Osteoblast (primary cell): ENCODE measurements at places on chromosomes 11 and 22. TPM values are rescaled to one million over a fixed set of nuclear protein-coding genes. Genes with fewer than 3 reads are reported as not detected.

Gene SLC5A4
- not detected in 2 replicates for total RNA-seq

Gene OR8U1
- total RNA-seq: not detected in 2 replicates

Gene CBLIF
- total RNA-seq: not detected in 2 replicates

GRCh38 chr11:111535281-111535680 is 5.2 kb upstream of the LAYN start:
- peaks cover 24% of the 10 kb centered on the region for H3K4me1 ChIP-seq
- no peak for DNase-seq
- H3K4me3 ChIP-seq: no peak overlapping the region
- H3K36me3 ChIP-seq: no peaks in the 10 kb centered on the region
- H3K27ac ChIP-seq: no peak overlapping the region
- H3K27me3 ChIP-seq: no peaks in the 10 kb centered on the region

DNA sequence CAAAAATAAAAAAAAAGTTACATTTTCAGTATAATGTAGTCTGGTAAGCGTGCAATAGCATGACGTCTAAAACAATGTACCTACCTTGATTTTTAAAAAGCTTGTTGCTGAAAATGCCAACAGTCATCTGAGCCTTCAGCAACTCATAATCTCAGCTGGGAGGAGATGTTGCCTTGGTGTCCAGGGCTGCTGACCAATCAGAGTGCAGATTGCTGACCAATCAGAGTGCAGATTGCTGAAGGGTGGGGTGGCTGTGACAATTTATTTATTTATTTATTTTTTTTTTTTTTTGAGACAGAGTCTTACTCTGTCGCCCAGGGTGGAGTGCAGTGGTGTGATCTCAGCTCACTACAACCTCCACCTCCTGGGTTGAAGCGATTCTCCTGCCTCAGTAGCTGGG is 17.8 kb downstream of the ZBED4 start:
- no peak for DNase-seq
- H3K4me3 ChIP-seq: no peak overlapping the region
- no peaks in the 10 kb centered on the region for H3K4me1 ChIP-seq
- peaks cover 10% of the 10 kb centered on the region for H3K36me3 ChIP-seq

GRCh38 chr11:46330154-46330553 is 17.1 kb upstream of the DGKZ start:
- H3K4me1 ChIP-seq: no peaks in the 10 kb centered on the region
- H3K36me3 ChIP-seq: no peaks in the 10 kb centered on the region
- H3K27me3 ChIP-seq: peaks cover 57% of the 10 kb centered on the region
- no peak overlapping the region for H3K4me3 ChIP-seq
